KG1 (cell line): ENCODE measurements at places on chromosomes 16 and 17.

- no peak for DNase-seq
Observed at GRCh38 chr16:70151941-70152509, 21.6 kb upstream of the CLEC18C start.

DNA sequence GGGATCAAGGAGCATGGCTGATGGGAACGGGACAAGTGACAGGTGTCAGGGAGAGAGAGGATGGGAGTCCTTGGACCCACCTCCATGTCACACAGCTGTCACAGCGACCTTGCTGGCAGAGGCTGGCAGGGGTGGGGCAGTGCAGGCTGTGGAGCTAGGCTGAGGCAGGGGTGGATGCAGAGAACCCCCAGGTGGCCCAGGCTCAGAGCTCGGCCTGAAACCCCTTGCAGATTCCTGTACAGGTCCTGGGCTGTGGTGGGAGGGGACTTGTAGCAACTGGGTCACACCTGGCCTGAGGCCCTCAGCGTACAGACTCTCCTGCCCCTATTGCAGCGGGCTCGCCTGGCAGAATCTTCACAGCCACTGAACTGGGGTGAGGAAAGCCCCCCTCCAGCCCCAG is 174.1 kb downstream of the NTN1 start:
- no peak for DNase-seq

- no peak for DNase-seq
Observed at GRCh38 chr17:28180449-28180848, 138.0 kb downstream of the NLK start.

- DNase-seq, result no peak
Observed at GRCh38 chr16:81765969-81766368, 13.1 kb upstream of the PLCG2 start.

DNA sequence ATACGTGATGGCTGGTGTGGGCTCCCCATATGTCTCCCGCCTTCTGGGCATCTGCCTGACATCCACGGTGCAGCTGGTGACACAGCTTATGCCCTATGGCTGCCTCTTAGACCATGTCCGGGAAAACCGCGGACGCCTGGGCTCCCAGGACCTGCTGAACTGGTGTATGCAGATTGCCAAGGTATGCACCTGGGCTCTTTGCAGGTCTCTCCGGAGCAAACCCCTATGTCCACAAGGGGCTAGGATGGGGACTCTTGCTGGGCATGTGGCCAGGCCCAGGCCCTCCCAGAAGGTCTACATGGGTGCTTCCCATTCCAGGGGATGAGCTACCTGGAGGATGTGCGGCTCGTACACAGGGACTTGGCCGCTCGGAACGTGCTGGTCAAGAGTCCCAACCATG is 5.6 kb downstream of the MIEN1 start:
- DNase-seq, result no peak

GRCh38 chr16:89621698-89622409 is 8.4 kb downstream of the DPEP1 start:
- DNase-seq, result no peak

- DNase-seq, result no peak
Observed at GRCh38 chr16:27495191-27495590, 54.5 kb downstream of the GTF3C1 start.

- DNase-seq, result no peak
Observed at GRCh38 chr17:17840751-17841591, 4.2 kb upstream of the SREBF1 start.

- DNase-seq, result no peak
Observed at GRCh38 chr16:48451323-48451722, 66.1 kb upstream of the SIAH1 start.

DNA sequence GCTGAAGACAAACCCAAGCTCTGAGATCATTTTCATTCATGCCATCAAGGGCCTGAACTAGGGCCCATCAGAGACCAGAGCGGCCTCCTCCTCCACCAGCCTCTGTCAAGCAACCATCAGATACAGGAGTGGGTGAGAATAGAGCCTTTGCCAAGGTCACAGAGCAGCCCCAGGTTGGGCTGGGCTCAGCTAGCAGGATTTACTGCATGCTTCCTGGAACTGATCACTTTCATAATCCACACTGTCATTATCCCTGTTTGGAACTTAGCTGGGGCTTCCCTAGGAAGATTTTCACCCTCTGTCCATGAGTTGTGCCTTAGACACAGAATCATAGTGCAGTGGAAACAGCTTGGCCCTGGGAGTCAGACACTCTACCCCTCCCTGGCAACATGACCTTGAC is 5.1 kb downstream of the MT4 start:
- DNase-seq, result no peak

GRCh38 chr17:79062691-79063090 is 11.9 kb upstream of the ENGASE start:
- no peak for DNase-seq

DNA sequence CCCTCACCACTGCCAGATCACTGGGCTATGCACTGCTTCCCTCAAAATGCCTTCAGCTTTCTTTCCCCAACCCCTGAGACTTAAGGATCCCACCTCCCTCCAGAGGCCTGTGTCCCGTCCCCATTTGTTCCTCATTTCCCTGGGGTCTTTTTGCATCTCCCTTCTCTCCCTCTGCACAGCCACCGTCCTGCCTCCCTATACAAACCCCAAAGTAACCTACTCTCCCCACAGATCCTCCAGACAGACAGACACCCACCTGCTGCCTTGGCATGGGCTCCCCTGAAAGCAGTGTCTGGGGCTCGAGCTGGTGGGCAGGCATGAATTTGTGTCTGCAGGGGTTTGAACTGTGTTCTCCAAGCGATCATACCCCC is 69.4 kb upstream of the TNRC6C start:
- no peak for DNase-seq

DNA sequence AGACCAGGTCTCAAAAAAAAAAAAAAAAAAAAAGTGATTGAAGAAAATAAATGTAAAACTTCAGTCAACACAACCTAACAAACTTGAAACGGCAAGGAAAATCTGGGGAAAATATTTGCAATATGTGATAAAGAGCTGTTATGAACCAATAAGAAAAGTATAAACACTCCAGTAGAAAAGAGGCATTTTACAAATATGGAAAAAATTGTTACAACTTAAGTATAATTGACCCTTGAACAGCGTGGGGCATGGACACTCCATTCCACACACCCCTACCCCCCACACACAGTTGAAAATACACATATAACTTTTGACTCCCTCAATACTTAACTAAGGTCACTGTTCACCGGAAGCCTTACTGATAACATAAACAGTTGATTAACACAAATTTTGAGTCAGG is 20.7 kb downstream of the MFSD11 start:
- DNase-seq, result no peak

GRCh38 chr16:35146031-35146710 is 1686.8 kb downstream of the TP53TG3F start:
- DNase-seq, result no peak

DNA sequence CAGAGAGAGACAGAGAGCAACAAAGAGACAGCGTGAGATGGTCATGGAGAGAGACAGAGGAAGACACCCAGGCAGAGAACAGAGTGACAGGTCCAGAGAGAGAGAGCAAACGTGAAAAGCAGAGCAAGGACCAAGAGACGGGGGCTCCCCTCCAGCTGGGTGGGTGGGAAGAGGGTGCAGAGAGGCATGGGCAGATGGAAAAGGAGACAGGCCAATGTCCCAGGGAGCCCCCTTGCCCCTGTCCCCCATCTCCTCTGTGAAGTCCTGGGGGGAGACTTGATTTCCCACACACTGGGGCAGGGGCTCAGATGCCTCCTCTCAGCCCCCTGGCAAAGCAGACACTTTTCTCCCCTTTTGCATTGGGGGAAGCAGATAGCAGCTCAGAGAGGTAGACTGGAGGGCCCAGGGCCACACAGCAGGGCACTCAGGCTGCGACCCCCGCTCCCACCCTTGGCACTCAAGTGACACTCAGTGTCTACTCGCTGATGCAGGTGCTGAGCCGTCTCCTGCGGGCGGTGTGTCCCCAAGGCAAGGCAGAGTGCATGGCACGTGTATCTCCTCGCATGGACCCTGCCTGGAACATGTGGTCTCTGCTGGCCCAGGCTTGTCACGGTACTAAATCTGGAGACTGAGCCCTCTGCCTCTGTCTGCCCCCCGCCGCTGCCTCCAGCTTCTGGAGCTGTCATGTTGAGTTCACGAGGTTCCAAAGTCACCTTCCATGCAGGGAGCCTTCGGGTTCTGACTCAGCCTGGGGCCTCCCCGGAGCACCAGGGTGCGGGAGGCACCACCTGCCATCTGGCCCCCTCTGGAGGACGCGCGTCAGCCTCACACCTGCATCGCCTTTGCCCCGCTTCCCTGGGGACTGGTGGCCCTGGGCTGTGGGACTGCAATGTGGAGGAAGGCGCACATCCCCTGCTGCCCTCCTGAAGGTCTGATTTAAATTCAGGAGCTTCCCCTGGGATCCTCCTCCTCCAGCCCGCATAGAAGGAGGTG is 215.9 kb upstream of the GSE1 start:
- DNase-seq, result no peak

GRCh38 chr17:62732125-62732524 is 76.0 kb downstream of the MARCHF10 start:
- no peak for DNase-seq

- no peak for DNase-seq
Observed at GRCh38 chr17:58360296-58361063, 8.5 kb upstream of the SUPT4H1 start.

DNA sequence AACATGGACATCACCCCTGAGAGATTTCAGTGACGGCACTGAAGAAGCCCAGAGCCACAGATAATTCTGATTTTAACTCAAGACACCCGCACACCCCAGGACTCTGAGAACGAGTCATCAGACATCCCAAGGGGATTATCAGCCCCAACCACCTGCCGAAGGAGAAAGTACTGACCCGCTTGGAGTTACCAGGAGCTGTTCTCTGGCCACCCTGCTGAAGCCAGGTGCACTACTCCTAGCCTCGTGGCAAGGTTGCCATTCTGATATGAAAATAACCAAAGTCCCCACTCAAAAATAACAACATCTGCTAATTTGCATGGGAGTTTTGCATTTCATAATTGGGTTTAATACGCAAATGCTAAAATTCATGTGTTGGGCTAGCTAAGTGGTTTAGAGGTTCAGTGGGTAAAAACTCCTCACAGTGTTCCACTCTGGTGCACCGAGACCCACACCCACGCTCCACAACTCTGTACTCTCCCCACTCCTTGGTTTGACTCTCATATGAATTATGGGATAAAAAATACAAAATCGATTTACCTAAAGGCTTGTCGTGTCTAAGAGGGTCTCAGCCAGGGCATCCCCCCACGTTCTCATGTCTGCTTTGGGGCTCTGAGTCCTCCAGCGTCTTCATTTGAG is 143.0 kb upstream of the NOL11 start:
- DNase-seq, result no peak
